Stimulated activated CD8-positive, alpha-beta memory T cell treated with anti-CD3 and anti-CD28 coated beads, Interleukin-2, amount 100 ng/mL, for 1 hour (primary cell): ENCODE measurements at places on chromosomes 12 and 14.

DNA sequence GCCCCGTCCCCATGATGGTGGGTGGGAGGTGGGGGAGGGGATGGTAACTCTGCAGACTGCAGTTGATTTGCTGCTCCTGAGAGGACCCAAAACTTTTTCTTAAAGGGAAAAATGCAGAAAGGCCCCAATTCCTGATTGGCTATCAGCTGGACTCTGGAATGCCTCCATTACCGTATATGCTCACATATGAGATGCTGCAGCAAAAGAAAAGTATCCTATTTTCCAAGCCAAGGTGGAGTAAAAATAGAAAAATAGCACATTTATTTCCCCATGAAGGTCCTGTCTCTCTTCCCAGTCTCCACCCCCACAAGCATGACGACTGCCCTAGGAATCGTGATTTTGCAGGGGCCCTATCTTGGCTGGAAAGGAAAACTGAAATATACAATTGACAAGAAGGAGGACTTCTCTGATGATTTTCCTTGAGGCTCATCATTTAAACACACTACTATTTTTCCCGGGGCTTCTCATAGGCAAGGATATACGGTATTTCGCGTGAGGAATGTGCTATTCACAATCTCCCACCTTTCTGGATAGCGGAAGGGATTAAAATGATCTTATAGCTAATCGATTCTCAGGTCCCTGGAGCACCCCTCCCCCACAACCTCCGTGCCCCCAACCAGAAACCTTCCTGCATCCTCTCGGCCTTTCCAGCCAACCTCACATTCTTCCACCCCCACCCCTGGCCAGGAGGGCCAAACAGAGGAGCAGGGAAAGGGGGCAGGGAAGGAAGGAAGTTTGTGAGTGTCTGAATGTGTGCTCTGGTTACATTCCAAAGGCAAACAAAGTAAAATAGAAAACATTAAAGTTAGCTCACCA is 138.9 kb upstream of the CCND2 start:
- no peak for DNase-seq

- no peak for DNase-seq
Observed at GRCh38 chr12:79988368-79988767, 53.5 kb upstream of the PPP1R12A start.

DNA sequence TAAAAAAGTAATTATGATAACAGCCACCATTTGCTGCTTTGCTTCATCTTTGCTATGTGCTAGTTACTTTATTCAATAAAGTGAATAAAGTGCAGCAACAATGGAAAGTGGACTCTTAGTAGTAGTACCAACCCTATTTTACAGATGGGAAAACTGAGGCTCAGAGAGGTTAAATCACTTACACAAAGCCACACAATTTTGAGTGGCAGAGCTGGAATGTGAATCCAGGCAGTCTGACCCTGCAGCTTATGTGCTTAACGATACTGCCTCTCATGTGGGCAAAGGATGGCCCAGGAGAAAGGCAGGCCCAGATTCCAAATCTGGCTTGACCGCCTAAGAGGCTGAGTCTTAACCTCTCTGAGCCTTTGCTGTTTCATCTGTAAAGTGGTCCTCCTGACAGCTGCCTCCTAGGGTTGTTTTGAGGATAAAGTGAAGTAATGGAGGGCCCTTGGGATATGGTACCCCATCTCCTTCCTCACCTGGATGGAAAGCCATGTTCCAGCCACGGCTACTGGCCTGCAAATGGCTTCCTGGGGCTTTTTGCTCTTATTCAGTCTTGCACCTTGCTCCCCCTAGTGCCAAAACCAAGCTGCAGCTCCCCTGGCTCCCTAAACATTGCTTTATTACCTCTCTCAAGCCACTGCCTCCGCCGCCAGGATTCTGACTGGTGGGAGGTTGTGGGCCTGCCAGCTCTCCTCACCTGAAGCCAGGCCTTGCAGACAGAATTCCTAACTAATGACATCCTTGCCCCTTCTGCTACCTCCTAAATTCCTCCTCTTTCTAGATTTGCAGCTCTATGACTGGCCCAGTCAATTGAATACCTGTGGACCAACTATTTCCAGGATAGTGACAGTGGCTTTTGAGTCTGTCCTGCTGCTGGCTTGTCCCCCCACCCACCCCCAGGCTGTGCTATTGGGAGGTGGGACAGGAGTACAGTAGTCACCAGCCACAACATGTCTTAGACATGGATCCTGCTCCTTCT is 283.3 kb upstream of the PWP1 start:
- DNase-seq: peak; percentile 18

- no peak for DNase-seq
Observed at GRCh38 chr12:110744151-110744571, 1.5 kb upstream of the PPP1CC start.

DNA sequence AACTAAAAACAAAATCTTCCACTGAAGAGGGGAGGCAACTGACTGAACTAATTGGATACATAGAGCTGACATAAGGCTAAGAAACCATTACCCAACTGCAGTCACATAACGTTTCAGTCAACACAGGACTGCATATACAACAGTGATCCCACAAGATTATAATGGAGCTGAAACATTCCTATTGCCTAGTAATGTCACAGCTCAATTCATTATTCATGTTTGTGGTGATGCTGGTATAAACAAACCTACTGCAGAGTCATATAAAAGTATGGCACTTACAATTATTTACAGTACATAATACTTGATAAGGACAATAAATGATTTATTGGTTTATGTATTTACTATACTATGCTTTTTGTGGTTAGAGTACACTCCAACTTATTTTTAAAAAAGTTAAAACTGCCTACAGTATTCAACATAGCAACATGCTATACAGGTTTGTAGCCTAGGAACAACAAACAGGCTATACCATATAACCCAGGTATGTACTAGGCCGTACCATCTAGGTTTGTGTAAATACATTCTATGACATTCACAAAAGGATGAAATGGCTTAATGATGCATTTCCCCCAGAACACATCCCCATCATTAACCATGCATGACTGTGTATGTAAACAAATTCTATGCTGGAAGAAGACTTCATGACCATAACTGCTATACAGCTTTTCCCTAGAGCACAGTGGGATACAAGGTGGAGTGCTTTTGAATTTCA is 4.3 kb downstream of the NAP1L1 start:
- DNase-seq: no peak

GRCh38 chr14:59294662-59294992 is 106.2 kb downstream of the DAAM1 start:
- DNase-seq: no peak

DNA sequence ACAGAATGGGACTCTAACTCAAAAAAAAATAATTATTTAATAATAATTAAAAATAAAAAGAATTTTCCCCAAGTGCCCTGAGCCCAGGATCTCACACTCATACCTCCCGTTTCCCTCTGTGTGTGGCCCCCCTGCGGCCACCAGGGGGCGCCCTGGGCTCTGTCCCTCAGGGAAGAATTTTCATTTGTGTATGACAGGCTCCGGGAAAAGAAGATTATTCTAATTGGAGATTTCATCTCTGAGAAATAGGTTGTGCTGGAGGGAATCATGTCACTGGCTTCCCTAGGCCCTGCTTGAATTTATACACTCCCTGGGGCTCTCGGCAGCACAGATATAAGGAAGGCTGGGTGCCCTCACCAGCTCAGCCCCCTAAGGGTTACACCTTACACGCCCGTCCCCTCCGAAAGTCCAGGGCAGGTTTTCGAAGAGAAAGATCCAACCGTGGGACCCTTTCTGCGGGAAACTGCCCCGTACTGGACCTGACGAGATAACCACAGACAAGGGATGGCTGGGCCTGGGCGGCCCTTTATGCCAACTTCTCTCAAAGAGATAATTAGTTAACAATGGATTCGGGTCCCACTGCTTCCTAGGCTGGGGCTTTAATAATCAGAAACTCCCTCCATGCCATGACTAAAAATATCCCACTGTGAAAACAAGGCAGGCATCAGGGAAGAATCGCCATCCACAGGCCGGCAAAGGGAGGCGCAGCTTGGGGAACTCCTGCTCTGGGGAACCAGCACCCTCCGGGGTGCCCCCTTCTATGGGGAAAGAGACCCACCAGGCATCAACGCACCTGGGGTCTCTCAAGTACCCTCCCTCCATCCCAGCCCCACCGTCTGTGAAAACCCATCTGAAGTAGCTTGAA is 80.7 kb downstream of the KDM2B start:
- DNase-seq: peak; percentile 48

DNA sequence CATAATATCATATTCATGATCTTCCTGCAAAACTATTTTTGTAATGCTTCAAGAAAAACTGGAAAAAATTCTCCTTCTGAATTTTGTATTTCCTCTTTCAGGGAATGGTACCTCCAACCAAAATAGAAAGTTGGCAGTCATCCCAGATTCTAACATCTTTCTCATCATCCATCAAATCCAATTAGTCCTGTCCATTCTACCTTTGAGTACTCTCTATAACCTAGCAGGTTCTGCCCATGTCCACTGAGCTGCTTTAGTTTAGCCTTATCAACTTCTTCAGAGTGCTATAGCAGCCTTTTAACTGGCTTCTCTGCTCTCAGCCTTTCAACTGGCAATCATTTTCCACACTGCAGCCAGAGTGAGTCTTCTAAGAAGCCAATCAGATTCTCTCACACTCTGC is 236.2 kb downstream of the AKAP6 start:
- DNase-seq: no peak

DNA sequence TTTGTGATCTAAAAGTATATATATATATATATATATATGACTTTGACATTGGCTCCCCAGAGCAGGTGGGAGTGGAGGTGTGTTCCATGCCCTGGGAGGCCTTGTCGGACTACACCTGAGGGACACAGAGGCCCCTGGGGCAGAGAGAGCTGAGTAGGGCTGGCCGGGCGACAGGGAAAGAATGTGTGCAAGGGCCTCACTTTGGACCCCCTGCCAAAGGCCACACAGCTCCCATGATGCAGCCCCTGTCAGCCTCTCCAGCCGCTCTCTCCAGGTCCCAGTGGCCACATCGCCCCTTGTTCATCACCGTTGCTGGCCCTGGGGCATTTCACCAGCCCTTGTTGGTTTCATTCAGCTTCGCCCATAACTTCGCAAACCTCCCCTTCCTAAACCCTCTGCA is 123.9 kb downstream of the BCL11B start:
- no peak for DNase-seq

GRCh38 chr12:65818454-65819382 is 5.6 kb upstream of the HMGA2 start:
- no peak for DNase-seq

- no peak for DNase-seq
Observed at GRCh38 chr12:118059341-118060191, 1.4 kb downstream of the WSB2 start.
